ENCODE measurements at places on chromosomes 1 and 21.

DNA sequence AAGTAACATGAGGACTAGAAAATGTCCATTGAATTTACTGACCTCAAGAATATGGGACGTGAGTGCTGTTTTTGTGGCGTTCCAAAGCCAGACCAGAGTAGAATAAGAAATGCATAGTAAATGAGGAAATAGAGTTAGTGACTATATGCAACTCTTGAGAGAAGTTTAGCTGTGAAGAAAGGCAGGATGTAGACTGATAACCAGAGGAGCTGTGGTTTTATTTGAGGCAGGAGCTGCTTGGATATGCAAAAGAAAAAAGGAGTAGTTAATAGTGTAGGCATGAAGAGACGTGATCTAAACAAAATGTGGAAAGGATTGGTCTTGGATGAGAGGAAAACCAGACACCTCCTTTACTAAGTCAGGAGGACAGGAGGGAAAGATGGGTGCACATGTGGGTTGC is 28.2 kb downstream of the DNAH14 start:
- no peak for DNase-seq

DNA sequence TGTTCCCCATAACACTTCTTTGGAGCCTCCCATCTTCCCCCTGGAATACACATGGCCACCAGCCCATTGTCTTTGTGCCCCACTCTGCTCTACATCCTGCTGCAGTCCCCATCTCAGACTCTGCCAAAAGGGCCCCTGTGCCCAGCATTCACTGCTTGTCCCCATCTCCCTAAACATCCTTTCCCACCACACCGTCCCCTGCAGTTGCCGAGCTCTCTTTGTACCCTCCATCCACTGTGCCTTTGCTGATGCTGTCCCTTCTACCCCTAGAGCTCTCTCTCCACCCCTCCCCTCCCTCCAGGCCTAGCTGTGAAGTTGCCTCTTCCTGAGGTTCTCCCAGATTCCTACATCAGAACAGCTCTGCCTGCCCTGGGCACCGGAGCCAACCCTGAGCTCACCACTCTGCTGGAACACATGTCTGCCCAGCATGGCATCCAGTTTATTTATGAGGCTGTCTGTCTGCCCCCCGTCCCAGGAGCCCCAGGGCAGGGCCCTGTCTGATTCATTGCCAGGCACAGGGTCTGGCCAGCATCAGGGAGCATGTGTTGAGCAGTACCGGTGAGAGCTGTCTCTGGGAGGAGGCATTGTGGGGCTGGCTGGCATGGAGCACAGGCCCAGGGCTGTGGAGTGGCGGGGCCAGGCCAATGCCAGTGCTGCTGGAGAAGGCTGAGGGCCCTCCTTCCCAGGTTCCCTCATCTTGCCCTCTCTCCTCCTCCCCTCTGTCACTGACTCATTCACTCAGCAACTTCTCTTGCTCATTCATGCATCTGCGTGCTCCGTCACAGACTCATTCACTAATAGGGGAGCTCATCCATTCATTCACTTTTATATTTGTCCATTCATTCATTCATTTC is 28.8 kb downstream of the EDN2 start:
- peak; percentile 85 for DNase-seq

DNA sequence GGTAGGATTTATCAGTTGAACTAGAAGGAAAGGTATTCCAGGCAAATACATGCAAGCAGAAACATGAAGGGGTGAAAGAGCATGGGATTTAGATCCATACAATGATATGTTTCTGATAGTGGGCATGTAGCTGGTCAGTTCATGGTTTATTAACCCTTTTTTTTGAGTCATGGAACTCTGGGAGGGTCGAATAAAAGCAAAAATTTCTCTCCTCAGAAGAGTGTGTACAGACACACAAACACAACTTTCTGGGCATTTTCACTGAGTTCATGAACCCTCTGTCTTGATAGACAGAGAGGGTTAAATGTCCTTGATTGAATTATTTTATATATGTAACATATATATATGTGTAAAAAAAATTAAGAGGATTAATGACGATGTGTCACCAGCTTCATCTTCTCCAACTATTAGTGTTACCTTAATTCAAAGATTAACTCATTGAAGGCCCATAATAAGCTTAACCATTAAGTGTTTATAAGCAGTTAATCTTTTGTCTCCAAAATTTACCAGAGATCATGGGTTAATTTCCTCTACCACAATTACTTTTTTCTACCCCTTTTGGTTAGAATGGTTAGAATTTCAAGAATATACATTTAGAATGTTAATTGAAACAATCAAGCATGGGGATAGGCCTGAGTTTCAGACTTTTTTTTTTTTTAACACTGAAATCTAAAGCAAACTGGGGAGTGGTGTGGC is 4.6 kb downstream of the JUN start:
- peak; percentile 55 for DNase-seq

- DNase-seq = peak; percentile 72
Observed at GRCh38 chr1:231839999-231840398, 213.4 kb downstream of the DISC1 start.

DNA sequence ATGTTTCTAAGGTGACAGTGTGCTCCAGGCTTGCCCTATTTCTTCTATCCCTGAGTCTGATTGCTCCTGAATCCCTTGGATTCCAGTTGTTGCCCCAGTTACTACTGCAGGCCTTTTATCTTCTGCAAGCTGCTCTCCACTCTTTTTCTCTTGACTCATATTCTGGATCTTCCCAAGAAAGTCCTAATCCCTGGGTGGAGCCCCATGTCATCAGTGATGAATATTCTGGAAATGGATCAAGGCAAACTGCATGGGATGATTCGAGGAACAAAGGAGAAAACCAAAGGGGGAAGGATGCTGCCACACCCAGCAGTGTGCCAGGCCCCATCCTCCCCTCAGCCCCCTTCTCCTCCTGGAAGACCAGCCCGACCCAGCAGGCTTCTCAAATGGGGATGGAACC is 63.3 kb upstream of the ATP2B4 start:
- no peak for DNase-seq

- no peak for DNase-seq
Observed at GRCh38 chr1:35580949-35581388, 7.9 kb downstream of the TFAP2E start.

DNA sequence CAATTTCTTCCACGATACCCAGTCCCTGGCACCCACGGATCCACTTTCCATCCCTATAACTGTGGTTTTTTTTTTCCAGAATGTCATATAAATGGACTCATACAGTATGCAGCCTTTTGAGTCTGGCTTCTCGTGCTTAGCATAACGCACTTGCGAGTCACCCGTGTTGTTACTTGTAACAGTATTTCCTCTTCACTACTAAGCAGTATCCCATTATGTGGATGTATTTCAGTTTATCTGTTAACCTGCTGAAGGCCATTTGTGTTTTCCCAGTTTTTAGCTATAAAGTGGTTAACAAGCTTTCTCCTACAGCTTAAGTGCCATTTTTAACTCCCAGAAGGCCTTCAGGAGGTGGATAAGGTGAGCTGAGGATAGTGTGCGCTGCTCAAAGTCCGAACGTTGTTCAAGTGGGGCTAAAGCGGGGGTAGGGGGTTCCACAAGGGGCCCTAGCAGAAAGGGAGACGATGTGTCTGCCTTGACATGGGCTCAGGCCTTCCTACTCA is 829 bp downstream of the ADAR start:
- DNase-seq = peak; percentile 54
